NCI-H1092 treated with DMSO at 0.1 percent for 48 hours (cell line): ENCODE measurements at places on chromosomes 11 and 22.

DNA sequence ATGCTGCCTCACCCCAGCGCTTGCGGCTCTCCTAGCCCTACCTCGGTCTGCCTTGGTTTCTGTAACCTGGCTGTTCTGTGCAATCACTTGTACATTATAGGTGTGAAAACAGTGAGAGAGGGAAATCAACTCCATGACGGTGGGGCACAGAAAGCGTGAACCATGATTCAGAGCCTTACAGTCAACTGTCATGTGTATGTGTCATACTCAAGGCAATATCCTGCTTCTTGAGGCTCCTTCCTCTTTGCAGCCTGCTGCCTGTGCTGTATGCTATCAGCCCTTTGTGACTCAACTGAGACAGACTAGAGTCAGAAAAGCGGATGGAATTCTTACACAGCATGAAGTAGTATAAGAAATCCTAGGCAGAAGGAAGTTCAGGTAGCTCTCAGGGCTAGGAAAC lies 2.1 kb downstream of the NRIP3 start:
- DNase-seq = no peak

- peak; percentile 40 for DNase-seq
Observed at GRCh38 chr22:47333625-47334024, 571.2 kb downstream of the TBC1D22A start.

DNA sequence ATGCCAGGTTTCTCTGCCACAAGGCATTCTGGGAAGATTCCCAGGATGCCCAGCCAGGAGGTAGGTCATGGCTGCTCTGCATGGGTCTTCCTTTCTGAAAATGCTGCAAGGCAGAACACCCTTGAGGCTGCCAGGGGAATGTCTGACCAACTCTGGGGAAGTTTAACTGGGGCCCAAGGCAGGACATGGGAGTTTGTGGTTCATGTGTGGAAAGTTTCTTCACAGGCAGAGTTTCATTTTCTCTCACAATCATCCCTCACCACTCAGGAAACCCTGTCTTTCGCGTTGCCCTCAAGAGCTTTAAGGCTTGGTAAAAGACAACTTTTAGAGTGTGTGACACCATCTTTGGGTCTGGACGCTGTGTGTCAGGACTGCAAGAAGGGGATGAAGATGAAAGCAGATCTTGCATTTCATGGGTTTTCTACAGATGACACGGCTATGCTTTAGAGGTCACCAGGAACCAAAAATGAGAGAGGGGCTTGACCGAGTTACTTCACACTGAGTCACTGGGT lies 133.5 kb downstream of the CD44 start:
- DNase-seq = no peak

DNA sequence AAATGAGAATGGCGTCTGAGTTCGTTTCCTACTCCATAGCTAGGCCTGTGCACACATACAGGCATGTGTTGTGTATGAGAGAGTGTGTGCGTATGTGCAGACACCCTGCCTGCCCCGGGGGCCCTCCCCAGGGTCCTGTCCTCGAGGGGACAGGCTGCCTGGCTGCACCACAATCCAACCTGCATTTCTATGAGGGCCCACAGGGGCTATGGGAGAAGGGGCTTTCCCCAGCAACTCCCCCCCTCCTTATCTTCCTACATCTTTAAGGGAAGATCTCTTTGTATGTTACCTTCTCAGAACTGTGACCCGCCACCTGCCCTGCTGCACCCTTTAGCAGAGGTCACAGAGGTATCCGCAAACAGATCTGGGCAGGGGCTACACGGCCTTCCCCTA lies 14.9 kb downstream of the ADORA2A start:
- no peak for DNase-seq

GRCh38 chr11:118111019-118111743 lies 24.4 kb upstream of the SMIM35 start:
- no peak for DNase-seq

GRCh38 chr11:67450796-67451657 lies 1.5 kb downstream of the GPR152 start:
- DNase-seq = no peak

- DNase-seq = peak; percentile 65
Observed at GRCh38 chr11:72812967-72813739, 1.1 kb upstream of the ATG16L2 start.

DNA sequence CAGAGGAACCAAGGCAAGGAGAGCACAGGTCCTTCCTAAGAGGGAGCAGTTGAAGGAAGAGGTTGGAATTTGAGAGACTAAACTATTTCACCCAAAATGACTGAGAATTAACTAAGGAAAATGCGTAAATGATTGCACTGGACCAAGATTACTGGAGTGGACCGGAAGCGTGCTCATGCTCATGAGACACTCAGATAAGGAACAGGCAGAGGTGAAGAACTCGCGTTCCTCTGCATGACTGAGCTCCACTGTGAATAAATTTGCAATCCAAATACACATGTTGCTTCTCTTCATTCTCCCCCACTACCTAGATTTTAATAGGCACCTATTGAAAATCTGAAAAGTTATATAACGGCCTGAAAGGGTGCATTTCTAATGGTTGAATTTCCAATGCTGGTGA lies 207.0 kb downstream of the KIRREL3 start:
- DNase-seq = no peak

DNA sequence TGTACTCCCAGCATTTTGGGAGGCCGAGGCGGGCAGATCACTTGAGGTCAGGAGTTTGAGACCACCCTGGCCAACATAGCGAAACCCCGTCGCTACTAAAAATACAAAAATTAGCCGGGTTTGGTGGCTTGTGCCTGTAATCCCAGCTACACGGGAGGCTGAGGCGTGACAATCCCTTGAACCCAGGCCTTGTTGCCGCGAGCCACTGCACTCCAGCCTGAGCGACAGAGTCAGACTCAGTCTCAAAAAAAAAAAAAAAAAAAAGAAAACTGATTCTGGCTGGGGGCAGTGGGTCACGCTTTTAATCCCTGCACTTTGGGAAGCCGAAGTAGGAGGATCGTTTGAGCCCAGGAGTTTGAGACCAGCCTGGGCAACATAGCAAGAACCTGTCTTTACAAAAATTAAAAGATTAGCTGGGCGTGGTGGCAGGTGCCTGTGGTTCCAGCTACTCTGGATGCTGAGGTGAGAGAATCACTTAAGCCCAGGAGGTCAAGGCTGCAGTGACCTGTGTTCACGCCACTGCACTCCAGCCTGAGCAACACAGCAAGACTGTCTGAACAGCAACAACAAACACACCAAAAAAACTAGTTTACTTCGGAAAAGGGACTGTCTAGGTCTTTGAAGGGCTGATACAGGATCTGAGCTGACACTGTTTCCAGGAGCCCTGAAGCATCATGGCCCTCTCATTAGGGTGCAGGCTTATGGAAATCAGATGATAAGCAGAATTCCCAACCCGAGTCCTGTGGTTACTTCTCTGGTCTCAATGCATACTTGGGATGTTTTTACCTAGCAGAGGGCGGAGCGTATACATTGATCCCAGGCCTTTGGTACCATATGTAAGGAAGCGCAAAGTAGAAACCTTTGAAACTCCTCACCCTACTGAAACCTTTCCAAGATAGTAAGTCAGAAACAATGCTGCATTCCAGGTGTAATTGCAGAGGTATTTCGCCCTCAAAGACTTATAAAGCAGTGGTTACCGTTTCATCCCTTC lies 1.8 kb upstream of the CHKB start:
- no peak for DNase-seq

DNA sequence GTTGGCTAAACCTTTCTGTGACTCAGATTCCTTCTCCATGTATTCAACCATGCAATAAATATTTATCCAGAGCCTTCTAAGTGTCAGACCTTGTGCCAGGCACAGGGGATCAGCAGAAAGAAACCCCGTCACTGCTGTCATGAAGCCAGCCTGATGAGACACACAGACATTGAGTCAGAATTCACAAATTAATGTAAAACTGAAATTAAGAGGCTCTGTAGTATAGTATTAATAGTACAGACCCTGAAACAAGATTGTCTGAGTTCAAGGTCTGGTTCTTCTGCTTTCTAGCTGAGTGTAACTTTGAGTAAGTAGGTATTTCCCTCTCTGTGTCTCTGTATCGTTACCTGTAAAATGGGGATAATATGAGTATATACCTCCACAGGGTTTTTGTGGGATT lies 46.9 kb downstream of the ME3 start:
- DNase-seq = no peak

DNA sequence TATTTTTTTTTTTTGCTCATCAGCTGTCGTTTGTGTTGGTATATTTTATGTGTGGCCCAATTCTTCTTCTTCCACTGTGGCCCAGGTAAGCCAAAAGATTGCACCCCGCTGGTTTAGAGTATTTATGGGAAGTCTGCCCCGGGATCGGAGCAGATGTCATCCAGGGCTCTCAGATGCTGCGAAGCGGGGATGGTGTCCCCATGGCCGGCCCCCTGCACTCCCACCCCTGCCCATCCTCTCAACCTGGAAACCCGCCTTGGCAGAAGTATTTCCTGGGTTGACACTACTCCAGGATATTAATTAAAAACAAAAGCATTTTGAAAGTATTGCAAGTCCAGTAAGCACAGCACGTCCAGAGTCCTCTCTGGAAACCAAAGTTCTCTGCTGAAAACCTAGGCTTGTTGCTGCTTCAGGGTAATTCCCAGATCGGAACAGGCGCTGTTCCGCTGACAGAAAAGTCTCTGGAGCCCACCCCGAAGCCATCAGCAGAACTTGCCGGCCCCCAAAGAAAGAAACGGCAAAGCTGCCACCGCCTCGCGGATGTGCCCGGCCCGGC lies 833 bp downstream of the SCUBE2 start:
- no peak for DNase-seq
